ENCODE measurements at places on chromosomes 16 and 17.

- peak; percentile 5 for DNase-seq
Observed at GRCh38 chr16:86874141-86874540, 295.8 kb downstream of the FOXL1 start.

- no peak for DNase-seq
Observed at GRCh38 chr17:59289981-59290301, 41.5 kb upstream of the YPEL2 start.

- DNase-seq, result no peak
Observed at GRCh38 chr17:72734613-72735012, 357.9 kb downstream of the SLC39A11 start.

DNA sequence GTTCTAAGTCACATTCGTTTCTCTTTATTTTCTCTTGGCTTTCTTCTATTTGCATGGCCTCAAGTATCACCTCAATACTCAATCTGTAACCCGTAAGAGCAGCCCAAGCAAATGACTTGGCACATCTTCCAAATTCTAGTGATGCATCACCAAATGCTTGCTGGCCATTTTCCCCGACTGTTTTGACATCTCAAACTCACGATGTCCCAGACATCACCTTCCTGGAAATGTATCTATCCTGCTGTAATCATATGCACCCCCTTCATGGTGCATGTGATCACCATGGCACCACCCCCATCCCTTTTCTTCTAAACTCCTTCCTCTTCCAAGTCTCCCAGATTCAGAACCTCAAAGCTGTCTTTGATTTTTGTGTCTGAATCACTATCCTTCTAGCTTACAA, 24.0 kb upstream of the ABCA5 start:
- no peak for DNase-seq

GRCh38 chr17:1275205-1275961, 4.1 kb upstream of the TRARG1 start:
- no peak for DNase-seq

DNA sequence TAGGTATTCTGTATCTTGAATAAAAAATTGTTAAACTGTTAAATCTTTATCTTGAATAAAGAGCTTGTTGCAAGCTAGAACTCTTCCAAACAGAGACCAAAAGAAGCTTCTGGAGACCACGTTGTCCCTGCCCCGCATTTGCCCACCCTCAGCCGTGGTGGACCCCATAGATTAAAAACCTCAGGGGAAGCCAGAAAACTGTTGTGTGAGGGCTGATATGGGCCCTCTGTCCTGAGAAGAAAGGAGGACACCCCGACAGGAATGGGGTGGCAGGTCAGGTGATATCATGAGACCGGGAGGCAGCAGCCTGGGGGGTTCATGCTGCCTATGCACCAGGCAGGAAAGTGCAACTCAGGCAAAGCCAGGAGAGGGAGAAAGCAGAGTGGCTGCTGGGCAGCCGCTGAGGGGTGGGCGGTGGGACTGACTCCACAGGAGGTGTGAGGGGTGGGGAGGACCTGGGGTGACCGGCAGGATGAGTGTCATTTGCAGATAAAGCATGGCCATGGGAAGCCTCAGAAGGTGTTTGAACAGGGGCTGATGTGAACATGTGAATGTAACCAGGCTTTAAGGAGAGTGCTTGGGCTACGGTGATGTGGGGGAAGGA, 147.8 kb downstream of the IRF8 start:
- DNase-seq, result no peak

GRCh38 chr17:81020767-81021497, 14.0 kb upstream of the BAIAP2 start:
- DNase-seq, result no peak

DNA sequence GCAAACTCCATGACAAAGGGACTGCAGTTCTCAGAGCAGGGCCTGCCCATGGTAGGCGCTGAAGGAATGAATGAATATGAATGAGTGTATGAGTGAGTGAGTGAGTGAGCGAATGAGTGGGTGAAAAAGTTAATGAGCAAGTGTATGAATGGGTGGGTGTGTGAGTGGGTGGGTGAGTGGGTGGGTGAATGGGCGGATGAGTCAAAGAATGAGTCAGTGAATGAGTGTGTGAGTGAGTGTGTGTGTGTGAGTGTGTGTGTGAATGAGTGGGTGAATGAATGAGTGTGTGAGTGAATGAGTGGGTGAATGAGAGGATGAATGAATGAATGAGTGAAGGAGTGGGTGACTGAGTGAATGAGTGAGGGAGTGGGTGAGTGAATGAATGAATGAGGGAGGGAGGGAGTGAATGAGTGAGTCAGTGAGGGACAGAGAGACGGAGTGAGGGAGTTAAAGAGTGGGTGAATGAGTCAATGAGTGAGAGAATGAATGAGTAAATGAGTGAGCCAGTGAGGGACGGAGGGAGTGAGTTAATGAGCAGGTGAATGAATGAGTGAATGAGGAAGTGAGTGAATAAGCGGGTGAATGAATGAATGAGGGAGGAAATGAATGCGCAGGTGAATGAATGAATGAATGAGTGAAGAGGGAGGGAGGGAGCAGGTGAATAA, 11.1 kb upstream of the CHMP6 start:
- no peak for DNase-seq

- no peak for DNase-seq
Observed at GRCh38 chr17:57701124-57701523, 44.0 kb downstream of the CCDC182 start.

DNA sequence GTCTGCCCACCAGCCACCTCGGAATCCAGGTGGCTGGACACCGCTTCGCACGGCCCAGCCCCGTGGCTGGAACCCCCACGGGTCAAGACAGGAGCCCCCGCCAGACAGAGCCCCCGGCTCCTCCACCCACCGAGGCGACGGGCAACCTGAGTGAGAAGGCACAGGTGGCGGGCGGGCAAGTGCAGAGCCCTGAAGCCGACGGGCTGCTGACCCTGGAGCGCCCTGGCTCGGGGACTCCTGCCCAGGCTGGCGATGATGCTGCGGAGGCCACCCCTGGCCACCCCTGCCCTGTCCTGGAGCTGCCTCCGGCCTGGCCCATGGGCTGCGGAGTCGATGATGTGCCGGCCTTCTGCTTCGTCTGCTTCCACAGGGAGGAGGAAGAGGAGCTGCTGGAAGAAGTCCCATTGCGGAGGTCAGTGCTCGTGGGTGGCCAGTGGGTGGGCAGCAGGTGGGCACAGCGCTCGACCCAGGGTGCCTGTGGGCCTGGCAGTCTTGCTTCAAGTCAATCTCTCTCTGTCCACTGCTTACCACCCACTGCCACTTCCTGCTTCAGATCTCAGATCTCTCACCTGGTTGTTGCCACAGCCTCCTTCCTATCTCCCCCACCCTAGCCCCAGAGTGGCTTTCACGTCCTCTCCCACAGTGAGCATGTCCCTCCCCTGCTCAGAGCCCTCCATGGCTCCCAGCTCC, 33.1 kb upstream of the SBK1 start:
- DNase-seq, result no peak

DNA sequence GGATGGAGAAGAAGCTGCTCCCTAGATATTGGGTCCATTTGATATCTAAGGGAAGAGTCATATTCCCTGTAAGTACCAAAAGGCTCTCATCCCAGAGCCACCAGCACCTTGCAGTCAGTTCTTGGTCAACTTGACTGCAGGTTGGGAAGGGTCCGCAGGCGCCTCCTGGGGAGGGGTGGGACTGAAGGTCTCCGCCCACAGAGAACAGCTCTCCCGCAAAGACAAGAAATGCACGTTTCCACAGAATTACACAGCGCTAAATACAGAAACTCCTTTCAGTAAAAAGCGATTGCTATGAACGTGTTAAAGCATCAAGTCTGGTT, 864 bp upstream of the CTCF start:
- no peak for DNase-seq

DNA sequence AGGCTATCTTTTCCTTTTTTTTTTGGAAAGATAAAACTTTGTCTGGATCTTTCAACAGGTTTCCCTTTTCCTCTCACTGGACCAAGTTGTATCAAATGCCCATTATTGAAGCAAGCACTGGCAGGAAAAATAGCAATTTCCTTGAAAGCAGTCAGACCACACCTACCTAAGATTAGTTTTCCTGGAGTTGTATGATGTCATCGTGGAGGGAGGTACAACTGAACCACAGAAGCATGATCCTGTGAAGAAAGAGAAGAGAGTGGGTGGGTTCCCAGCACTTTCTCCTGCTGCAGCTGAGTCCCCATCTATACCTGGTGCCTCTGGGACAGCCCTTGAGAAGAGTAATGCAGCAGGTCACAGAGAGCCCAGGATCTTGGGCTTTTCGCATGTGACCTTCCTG, 63.6 kb upstream of the ERCC4 start:
- DNase-seq, result no peak

GRCh38 chr17:72421128-72422092, 300.6 kb downstream of the SOX9 start:
- no peak for DNase-seq

DNA sequence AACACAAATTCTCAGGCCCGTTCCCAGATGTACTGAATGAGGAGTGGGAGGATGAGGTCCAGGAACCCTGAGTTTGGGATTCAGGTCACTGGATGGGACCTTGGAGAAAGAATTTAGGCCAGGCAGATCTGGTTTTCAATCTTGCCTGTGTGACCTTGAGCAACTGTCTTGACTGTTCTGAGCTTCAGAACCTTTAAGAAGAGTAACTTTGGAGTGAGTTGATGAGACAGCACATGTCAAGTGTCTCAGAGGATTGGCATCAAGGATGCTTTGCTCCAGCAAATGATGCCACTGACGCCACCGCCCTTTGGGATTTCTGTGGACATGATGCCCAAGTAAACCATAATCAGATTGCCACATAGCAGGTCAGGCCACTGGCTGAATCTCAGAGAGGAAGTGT, 56.2 kb upstream of the DNAJA2 start:
- DNase-seq, result no peak

DNA sequence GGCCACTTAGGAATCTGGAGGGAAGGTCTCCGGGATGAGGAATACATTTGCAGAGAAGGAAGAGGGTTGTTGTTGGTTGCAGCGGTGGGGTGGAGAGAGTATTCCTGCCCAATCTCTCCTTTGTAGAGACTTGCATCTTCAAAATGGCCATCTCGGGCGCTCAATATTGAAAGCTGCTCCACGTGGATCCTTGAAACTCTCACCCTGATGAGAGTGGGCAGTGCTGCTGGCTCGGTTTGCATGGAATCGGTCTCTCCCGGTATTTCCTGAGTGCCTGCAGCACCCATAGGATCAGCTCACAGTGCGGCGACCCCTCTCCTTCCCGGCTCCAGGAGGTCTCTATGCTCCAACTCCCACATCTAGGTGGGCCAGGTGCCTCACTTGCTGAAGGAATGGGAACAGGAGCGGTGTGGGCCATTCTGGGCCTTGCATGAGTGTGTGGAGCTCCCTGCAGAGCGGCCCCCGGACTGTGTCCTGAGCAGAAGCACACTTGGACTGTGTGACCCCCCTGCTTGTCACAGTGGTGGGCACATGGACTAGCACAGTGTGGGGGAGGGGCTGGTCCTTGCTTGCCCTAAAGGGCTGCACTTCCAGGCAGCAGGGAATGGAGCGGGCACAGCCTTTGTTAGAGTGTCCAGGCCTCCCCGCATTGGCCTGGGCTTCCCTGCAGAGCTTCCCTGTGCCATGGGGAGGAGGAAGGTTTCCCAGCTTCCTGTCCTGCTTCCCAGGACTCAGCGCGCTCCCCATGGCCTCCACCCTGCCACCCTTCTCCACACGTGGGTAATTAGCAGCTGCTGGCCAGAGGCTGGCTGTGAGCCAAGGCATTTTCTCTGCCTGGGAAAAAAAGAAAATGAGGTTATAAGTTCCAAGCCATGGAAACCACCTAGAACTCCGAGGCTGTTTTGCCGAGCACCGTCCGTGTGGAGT, 139.3 kb downstream of the IRF8 start:
- DNase-seq, result no peak

GRCh38 chr17:38435795-38436194, 7.5 kb downstream of the ARHGAP23 start:
- no peak for DNase-seq

GRCh38 chr16:58338205-58338604, 43.4 kb upstream of the PRSS54 start:
- DNase-seq, result no peak

- no peak for DNase-seq
Observed at GRCh38 chr17:33602981-33603380, 309.9 kb upstream of the ASIC2 start.

DNA sequence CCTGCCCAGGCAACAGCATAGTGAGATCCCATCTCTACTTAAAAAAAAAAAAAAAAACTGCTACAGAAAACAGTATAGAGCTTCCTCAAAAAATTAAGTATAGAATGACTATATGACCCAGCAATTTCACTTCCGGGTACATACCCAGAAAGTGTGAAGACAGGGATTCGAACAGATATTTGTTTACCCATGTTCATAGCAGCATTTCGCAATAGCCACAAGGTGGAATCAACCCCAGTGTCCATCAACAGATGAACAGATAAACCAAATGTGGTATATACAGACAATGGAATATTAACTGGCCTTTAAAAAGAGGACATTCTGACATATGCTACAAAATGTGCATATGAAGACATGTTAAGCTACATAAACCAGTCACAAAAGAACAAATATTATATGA, 95.5 kb downstream of the CHD9NB start:
- DNase-seq, result no peak

GRCh38 chr16:9399573-9399972, 308.1 kb downstream of the HAPSTR1 start:
- no peak for DNase-seq

- DNase-seq, result no peak
Observed at GRCh38 chr16:3112058-3112880, at the start of gene ZNF205. ZNF205 (plus strand) TSS chr16:3112586; CDS start chr16:3113431, 845 bp downstream.

DNA sequence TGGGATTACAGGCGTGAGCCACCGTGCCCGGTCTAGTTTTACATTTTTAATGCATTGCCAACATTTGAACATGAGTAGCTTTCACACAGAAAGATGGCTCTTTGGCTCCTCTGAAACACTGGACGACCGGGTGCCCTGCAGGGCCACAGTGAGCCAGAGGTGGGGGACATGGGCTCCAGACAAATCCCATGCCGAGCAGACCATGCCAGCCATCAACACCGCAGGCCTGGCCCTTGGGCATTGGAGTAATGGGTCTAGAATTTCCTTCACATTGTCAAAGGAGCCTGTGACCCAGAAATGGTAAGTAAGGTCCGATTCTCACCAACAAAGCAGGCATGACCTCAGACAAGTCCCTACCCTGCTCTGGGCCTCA, 21.4 kb upstream of the MPRIP start:
- no peak for DNase-seq

GRCh38 chr17:75587675-75588595, at the start of gene MYO15B:
MYO15B (plus strand) TSS chr17:75587800; CDS start chr17:75588058, 258 bp downstream.
- peak; percentile 18 for DNase-seq

DNA sequence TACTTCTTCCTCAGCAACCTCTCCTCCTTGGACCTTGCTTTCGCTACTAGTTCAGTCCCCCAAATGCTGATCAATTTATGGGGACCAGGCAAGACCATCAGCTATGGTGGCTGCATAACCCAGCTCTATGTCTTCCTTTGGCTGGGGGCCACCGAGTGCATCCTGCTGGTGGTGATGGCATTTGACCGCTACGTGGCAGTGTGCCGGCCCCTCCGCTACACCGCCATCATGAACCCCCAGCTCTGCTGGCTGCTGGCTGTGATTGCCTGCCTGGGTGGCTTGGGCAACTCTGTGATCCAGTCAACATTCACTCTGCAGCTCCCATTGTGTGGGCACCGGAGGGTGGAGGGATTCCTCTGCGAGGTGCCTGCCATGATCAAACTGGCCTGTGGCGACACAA, 429 bp downstream of the OR2C1 start:
- no peak for DNase-seq

GRCh38 chr16:88086571-88087516, 135.6 kb downstream of the BANP start:
- DNase-seq, result no peak

GRCh38 chr16:81547194-81547938, 102.8 kb downstream of the CMIP start:
- DNase-seq, result no peak
